Panc1 (cell line): ENCODE measurements at places on chromosomes 7 and 10. TPM values are rescaled to one million over a fixed set of nuclear protein-coding genes. Genes with fewer than 3 reads are reported as not detected.

GRCh38 chr10:124674768-124675222 is 69.4 kb downstream of the FAM53B start:
- no peak for DNase-seq

DNA sequence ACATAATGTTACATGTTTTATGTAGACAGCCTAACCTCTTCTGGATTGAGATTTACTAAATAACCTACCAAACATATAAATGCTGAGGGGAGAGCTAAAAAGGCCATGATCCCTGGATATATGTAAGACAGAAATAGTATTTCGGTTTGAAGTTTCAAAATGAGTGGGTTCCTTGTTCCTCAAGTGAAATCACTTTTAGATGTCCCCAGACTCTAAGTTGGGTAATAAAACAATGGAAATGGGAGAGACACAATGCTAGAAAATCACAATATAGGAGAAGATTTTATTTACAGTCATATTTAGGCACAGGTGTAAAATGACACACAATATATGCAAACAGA is 56.5 kb downstream of the SHTN1 start:
- DNase-seq = no peak

- no peak for DNase-seq
Measured at GRCh38 chr10:36683421-36683820, 442.0 kb upstream of the ANKRD30A start.

- DNase-seq = no peak
Measured at GRCh38 chr10:93916257-93917063, 22.7 kb downstream of the SLC35G1 start.

- no peak for DNase-seq
Measured at GRCh38 chr10:16870331-16870730, 53.1 kb upstream of the RSU1 start.

DNA sequence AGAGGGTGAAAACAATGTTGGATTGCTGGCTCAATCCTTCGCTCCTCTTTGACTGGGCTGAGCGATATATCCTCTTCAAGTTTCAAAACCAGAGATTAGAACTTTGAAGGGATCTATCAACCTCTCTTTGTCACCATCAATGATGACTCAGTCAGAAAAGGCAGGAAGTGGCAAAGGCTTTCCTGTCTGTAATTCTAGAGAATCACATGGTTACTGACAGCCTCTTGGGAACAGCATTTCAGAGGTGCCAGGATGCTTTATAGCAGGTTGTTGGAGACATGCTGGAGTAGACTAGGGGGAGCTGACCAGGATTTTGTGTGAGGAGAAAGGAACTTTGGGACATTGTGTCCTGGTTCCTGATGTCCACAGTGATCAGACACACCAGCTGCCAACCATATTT is 81.3 kb downstream of the PRKCQ start:
- no peak for DNase-seq

DNA sequence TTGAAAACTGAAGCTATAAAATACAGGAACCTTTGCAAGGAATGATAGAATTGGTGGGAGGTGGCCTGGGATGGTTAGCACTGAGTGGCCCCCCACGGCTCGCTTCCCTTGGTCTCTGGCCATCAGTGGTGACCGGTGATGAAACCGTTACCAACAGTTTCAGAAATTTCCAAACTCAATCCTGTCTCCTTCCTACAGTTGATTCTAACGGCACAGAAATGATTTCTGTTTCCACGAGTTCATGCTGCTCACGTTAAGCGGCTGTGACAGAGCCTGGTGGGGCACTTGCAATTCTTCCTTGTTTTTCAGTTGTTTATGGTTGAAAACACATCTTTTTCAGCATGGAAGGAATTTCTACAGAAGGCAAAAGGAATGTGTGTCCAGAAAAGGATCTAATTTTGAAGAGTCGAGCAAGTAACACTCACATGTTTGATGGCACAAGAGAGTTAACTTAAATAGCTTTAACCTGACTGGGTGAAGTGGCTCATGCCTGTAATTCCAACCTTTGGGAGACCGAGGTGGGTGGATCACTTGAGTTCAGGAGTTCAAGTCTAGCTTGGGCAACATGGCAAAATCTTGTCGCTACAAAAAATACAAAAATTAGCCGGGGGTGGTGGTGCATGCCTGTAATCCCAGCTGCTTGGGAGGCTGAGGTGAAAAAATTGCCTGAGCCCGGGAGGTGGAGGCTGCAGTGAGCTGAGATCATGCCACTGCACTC is 100.1 kb downstream of the DNAJB6 start:
- no peak for DNase-seq

- no peak for DNase-seq
Measured at GRCh38 chr7:102208826-102209225, 77.8 kb upstream of the SH2B2 start.

DNA sequence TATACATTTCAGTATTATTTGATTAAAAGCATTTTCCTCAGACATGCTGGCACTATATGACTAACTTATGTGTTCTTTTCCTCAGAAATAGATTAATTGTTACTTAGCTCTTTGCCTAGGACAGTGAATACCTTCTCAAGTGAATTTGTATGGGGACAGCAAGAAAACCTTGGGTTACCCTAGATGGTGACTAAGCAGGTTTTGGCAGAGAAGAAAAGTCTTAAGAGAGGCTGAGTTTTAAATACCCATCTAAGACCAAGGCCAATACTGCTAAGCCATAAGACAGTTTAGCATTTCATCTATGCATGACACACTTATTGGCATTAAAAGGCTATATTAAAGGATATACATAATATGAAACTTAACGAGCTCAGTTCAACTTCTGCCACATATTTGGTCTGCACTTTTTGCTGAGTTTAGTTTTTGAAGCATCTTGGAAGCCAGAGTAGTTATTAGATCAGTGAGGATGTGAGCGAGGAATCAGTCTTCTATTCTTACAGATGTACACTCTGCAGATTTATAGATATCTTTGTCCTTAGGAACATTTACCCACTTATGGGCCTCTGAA is 54.6 kb upstream of the FAM3C start:
- no peak for DNase-seq

DNA sequence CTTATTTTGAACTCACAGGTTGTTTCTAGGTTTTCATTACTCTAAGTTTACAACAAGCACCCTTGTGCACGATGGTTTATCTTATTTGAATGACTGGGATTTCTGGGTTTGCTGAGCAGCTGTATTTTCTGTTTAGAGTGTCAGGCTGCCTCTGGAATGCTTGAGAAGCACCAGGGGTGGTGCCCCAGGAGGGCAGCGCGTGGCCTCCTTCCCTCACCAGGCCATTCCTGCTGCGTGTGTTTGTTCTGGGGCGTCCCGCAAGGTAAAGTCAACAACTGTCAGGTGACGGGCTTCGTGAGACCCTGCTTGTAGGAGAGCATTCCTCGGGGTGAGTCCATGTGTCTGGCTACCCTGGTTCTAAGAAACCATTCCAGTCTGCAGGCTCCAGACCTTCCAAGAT is 54.9 kb downstream of the FAM171A1 start:
- DNase-seq = no peak

DNA sequence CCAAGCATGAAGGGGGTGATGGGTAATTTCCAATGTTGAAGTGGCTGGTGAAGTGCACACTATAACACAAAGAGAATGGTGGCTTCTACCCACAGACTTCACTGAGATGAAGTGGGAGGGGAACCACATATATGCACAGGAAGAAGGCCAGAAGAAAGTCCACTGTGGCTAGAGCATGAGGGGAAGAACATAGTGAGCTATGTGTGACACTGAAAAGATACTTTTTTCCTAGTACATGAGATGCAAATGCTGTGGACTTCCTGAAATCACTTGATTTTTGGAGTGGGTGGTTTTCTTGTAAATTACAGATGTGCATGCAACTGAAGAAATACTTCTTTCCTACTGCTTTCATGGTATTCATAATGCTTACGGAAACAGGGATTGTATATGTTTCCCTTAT is 115.6 kb upstream of the PHYHIPL start:
- DNase-seq = no peak

DNA sequence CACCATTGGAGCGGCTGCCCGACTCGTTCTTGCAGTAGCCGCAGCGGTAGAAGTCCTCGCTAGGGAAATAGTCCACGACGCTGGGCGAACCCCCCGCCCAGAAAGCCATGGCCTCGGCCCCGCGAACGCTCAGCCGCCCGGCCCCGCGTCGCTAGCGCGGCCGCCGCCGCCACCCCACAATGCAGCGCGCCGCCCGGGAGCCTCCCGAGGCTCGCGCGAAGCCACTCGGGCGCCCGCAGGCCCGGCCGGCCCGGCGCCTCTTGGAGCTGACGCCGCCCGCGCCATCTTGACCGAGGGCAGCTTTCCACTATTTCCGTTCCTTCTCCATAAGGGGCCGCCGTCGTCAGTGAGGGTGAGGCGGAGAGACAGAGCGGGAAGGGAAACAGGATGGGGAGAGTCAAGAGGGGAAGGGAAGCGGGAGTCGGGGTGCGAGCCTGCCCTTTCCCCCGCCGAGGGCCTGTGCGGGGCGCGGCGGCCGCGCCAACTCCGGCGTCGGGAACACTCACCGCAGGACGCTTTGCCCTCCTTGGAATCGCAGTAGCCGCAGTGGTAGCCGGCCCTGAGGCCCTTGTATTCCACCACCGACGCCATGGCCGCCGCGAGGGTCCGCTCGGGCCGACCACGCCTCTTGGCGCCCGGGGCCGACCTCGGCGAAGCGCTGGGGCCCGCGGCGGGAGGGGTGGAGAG is at the start of gene ATE1:
TSS of gene ATE1 (minus strand) at position 191 of the 687 bp plus-strand sequence. CDS start at position 109, 82 bp downstream.
- no peak for DNase-seq

GRCh38 chr10:36888925-36889573 is 236.3 kb upstream of the ANKRD30A start:
- DNase-seq = peak; percentile 13

Gene ATRNL1
- total RNA-seq = 17.1 TPM

Gene STEAP2
- total RNA-seq = 4.1 TPM
